ENCODE measurements at places on chromosomes 6 and 20. TPM values are rescaled to one million over a fixed set of nuclear protein-coding genes. Genes with fewer than 3 reads are reported as not detected.
A peak's percentile ranks its signal among the peaks of the same experiment; 100 is the strongest.

DNA sequence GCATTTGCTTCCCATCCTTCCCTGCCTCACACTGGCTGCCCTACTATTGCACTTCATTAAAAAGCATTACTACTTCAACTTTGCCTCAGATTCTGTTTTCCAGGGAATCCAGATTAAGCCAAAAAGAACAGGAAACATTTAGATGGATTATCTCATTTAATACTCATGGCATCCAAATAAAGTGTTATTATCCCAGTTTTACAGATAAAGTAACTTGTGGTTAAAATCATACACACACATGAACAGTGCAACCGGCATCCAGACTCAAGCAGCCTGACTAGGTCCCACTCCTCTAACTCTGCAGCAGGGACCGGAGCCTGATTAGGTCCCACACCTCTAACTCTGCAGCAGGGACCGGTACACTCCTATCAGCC, 72.3 kb downstream of the GPR6 start:
- DNase-seq = no peak

- DNase-seq = peak; percentile 62
Observed at GRCh38 chr20:53413186-53413631, 180.4 kb downstream of the ZNF217 start.

Gene ECHDC1
- 53.6 TPM for total RNA-seq

DNA sequence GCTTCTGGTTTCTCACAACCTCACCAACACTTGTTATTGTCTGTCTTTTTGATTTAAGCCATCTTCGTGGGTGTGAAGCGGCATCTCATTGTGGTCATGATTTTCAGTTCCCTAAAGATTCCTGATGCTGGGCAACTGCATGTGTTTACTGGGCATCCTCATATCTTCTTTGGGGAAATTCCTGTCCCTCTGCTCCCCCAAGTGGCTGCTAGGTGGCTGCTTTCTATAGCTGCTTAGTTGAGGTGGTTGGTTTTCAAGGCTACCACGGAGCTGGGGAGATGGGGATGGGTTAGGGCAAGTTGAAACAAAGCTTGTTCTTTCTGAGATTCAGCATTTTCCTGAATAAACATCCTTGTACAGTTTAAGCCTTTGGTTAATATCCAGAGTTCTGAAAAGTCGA, 403.9 kb upstream of the SULF2 start:
- DNase-seq = no peak

Gene AKAP7
- total RNA-seq = 6.7 TPM

Gene CFB
- total RNA-seq = 1.1 TPM

DNA sequence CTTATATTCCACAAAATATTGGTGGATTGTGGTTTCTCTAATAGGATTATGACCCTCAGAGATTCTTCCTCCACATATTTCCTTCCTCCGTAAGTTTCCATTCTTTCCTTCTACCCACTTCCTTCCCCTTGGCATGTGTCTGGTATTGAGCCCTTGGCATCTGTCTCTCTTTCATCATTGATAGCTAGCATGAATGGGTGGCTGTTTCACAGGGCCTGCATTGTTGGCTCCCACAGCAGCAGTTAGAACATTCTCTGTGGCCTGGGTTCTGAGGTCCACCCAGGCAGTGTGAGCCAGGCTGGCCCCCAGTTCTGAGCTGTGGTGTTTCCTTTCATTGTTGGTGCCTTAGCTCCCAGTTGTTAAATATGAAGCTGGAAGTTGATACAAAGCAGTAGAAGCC, 125.3 kb downstream of the ANKS1A start:
- no peak for DNase-seq

Gene SUMO4
- 7.2 TPM for total RNA-seq

DNA sequence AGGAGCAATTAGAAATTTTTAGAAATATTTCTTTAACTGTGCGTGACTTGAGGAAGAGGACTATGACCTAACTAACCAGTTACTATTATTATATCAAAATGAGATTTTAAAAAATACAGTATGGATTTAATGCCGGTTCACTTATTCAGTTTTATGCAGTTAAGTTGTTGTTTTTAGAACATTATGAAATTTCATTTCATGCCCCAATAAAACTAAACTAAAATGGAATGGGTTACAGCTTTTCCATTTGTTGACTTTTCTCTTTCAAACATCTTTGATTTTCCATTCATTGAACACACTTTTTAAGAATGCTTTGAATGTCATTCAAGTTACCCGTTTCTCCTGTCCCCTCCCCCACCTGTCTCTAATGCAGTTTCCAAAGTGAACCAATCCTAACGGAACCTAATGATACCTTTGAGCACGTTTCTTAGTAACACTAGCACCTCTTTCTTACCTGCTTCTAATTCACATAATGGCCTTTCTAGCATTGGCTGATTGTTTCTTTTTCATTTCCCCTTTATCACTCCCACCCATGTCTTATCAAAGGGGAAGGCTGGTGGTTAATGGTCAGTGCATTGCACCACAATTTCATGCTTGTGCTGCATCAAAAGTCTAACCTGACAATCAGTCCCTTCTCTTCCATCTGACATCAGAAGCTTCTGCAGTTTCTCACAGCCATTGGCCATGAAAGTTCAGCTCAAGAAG, 262.2 kb upstream of the TAB2 start:
- no peak for DNase-seq

DNA sequence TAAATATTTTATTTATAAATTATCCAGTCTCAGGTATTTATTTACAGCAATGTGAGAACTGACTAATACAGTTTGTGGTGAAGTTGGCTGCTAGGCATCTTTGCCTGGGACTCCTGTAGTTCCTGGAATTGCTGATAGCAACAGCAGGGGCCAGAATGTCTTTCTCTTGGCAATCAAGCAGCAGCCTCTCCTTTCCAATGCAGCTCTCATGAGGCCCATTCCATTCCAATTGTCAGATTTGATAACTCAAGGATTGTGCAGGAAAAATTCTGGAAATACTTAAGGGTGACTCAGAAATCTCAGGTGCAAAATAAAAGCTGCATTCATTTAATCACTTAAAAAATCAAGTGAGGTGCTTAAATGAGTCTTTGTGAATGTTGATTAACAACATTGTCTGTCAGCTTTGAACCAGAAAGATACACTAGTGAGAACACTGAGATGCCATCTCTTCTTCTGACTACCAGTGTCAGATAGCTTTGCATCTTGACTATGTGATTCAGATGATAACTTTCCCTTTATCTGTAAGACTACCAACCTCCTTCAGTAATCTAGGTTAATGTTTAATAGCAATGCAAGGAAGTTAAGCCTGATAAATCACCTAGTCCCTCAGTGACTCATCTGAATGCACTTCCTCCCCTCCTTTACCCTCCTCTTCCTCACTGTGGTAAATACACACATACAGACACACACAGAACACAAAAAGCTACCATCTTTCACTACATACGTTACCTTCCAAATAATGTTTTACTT, 32.1 kb upstream of the COL21A1 start:
- no peak for DNase-seq

Gene PBOV1
- not detected for total RNA-seq

Gene CGA
- total RNA-seq = not detected

GRCh38 chr6:25027221-25027916, 91.6 kb upstream of the RIPOR2 start:
- peak; percentile 87 for DNase-seq

Gene JAG1
- 1.2 TPM for total RNA-seq

Gene PHACTR3
- not detected for total RNA-seq

GRCh38 chr6:31308845-31309175, 36.9 kb upstream of the HLA-C start:
- no peak for DNase-seq

Gene TFAP2B
- not detected for total RNA-seq

Gene MYCT1
- not detected for total RNA-seq

Gene SLC22A3
- total RNA-seq = not detected

GRCh38 chr20:1816384-1817381, 78.5 kb upstream of the SIRPA start:
- no peak for DNase-seq

Gene DEFB132
- not detected for total RNA-seq

Gene TRIM15
- 0.84 TPM for total RNA-seq

Gene REV3L
- total RNA-seq = 17.4 TPM

DNA sequence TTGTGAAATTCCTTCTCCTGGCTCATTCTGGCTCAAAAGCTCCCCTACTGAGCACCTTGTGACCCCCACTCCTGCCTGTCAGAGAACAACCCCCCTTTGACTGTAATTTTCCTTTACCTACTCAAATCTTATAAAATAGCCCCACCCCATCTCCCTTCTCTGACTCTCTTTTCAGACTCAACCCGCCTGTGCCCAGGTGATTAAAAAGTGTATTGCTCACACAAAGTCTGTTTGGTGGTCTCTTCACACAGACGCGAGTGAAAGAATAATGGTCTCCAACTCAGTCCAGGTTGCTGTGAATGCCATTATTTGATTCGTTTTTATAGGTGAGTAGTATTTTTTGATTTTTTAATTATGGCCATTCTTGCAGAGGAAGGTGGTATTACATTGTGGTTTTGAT, 414.1 kb upstream of the FKBP1C start:
- DNase-seq = no peak

DNA sequence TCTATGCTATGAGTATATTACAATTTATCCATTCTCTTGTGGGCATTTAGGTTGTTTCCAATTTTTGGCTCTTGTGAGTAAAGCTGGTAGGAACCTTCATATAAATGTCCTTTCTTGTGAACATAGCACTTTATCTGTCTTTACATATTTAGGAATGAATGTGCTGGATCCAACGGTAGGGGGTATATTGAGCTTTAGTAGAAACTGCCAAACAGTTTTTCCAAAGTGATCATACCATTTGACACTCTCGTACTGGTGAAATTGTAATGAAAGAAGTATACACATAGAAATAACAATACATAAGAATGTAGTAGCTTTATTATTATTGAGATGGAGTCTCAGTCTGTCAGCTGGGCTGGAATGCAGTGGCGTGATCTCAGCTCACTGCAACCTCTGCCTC, 30.9 kb upstream of the ARMH2 start:
- DNase-seq = no peak

DNA sequence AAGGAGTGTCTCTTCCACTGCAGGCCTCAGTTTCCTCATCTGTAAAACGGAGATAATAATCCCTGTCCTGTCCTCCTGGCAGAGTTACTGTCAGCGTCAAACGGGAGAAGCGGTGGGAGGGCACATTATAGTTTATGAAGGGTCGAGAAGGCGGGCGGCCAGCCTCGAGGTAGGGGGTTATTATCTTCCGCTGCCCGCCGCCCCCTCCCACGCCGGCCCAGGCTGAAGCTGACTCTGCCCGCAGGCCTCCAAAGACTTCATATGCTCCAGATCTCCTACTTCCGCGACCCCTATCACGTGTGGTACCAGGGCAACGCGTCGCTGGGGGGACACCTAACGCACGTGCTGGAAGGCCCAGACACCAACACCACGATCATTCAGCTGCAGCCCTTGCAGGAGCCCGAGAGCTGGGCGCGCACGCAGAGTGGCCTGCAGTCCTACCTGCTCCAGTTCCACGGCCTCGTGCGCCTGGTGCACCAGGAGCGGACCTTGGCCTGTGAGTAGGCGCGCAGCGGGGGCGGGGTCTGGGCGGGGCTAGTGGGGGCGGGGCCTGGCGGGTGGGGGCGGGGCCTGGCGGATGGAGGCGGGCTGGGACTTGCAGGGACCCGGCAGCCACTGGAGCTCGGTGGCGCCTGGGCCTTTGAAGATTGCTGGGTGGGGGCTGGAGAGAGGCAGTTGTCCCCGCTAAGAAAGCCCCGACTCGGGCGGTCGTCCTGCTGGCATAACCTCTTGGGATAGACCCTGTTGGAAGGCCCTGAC, 2.8 kb downstream of the PROCR start:
- no peak for DNase-seq

Gene ULBP3
- 1.1 TPM for total RNA-seq

Gene PRSS35
- not detected for total RNA-seq

GRCh38 chr20:60389882-60390281, 431.7 kb downstream of the CDH26 start:
- DNase-seq = no peak

DNA sequence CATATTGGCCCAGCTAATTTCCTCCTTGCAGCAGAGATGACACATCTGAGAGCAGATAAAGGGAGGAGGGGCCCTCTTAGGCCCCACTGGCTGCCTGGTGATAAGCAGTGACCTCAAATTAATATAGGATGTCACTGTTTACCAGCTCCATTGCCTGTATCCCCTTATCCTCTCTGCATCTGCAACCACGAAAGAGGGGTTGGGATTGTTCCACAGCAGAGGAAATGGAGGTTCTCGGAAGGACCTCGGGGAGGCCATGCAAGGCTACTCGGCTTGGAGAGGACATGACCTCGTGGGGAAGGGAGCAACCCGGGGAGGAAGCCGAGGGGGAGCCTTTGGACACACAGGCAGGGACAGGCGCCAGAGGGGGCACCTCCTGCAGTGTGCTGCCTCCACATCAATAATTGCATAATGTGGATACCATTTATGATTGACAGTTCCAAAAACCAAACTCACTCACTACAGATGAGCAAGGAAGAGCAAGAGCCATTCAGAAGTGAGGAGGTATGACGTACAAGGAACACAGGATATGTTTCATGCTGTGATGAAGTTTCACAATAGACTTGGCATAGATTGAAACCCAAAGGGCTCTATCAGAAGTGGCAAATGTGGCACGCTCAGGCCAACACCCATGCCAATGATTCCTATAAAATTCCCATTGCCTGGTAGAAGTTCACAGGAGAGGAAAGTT, 177.2 kb upstream of the RNF24 start:
- no peak for DNase-seq

DNA sequence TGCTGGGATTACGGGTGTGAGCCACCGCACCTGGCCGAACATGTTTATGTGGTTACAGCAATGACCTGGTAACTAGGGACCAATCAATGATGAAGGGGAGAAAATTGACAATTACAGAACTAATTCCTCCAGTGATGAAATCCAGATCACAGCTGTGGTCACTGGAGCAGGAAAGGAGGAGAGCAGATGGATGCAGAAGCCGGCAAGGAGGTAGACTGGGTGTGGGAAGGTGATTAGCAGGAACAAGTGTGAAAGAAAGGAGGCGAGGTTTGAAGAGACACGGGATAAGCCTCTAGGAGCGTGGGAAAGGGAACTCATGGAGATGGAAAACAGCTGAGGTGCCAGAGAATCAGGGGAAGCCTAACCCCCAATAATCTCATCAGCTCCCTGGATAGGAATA, 17.2 kb upstream of the SPAG4 start:
- no peak for DNase-seq

Gene HCK
- total RNA-seq = 0.50 TPM

DNA sequence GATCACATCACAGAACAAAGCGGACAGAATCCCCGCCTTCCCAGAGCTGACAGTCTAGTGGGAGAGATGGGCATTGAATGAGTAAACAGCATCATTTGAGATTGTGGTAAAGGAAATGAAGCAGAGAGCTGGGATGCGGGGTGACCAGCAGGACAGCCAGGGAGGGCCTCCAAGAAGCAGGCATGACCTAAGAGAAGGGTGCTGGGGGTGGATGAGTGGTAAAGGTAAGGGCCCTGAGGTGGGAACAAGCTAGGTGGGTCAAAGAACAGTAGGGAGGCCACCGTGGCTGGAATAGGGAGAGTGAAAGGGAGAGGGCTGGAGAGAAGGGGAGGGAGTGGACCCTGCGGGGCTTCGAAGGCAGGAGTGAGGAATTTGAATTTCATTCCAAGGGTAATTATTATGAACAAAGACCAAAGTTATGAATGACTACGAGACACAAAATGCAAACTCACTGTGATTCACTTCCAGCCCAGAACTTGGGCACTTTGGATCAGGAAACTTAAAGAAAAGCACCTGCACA, 61.4 kb downstream of the CEBPB start:
- DNase-seq = no peak

Gene TRIM10
- total RNA-seq = 0.39 TPM

- no peak for DNase-seq
Observed at GRCh38 chr6:43120944-43121913, 45.1 kb downstream of the PTK7 start.

GRCh38 chr20:37481610-37482009, 39.4 kb upstream of the NNAT start:
- no peak for DNase-seq

All from activated T-cell treated with anti-CD3 and anti-CD28 coated beads, Interleukin-2, amount 50 U/mL, for 72 hours (primary cell).